ENCODE measurements at places on chromosomes 13 and 19. TPM values are rescaled to one million over a fixed set of nuclear protein-coding genes. Genes with fewer than 3 reads are reported as not detected.

The ZNF446 gene
- total RNA-seq, result 5.8 TPM

The MAMSTR gene
- total RNA-seq, result 2.8 TPM

The DLEU7 gene
- 0.14 TPM for total RNA-seq

The PSG3 gene
- total RNA-seq, result not detected

The ZNF99 gene
- 0.11 TPM for total RNA-seq

The KLK14 gene
- not detected for total RNA-seq

The IFNL1 gene
- not detected for total RNA-seq

GRCh38 chr13:30796132-30796572 lies 60.8 kb downstream of the ALOX5AP start:
- DNase-seq, result no peak

DNA sequence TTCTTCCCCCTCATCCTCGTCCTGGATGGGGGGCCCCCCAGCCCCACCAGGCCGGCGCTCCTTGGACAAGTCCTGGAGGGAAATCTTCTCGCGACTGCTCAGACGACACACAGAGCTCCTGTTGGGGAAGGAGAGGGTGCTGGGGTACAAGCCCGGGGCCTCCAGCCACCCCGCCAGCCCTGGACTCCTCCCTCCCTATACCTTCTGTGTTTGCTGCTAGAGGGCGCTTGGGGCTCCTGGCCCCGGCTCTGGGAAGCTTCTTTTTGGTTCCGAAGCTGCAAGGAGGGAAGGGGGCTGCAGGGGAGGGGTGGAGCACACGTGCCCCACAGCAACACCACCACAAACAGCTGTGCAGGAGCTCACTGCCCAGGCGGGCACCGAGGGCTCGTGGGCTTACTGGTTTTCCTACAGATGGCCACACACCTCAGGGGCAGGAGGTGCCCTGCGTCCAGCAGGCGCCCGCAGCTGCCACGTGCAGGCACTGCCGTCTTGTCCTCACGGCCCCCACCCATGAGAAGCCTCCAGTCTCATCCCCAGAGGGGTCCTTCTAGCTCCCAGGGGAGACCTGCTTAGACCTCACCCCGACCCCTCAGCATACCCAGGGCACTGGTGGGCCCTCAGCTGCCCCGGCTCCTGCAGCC lies 20.5 kb downstream of the EPS8L1 start:
- DNase-seq, result peak; percentile 28

GRCh38 chr13:97948041-97948440 lies 5.4 kb upstream of the IPO5 start:
- DNase-seq, result no peak

GRCh38 chr13:30572859-30573275 lies 44.9 kb upstream of the USPL1 start:
- no peak for DNase-seq

- DNase-seq, result no peak
Measured at GRCh38 chr13:20685092-20685491, 18.4 kb upstream of the IL17D start.

DNA sequence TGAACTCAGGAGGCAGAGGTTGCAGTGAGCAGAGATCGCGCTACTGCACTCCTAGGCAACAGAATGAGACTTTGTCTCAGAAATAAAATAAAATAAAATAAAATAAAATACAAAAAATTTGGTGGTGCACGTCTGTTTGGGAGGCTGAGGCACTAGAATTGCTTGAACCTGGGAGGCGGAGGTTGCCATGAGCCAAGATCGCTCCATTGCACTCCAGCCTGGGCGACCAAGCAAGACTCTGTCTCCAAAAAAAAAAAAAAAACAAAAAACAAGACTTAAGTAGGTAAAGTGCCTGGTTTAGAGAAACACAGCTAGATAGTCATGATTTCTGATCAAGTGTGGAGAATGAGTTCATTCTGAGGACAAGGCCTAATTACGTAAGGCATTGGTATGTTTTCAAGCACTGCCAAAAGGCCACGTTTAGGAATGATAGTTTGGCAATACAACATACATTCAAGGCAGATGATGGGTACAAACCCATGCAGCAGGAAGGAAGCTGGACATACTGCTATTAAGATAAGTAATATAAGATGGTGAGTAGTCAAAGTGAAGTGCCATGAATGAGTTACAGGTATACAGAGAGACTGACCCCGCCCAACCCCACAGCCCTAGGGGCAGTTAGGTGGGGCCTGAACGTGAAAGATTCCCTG lies 4.8 kb upstream of the UCHL3 start:
- no peak for DNase-seq

- DNase-seq, result no peak
Measured at GRCh38 chr13:73334445-73334844, 275.6 kb downstream of the KLF5 start.

DNA sequence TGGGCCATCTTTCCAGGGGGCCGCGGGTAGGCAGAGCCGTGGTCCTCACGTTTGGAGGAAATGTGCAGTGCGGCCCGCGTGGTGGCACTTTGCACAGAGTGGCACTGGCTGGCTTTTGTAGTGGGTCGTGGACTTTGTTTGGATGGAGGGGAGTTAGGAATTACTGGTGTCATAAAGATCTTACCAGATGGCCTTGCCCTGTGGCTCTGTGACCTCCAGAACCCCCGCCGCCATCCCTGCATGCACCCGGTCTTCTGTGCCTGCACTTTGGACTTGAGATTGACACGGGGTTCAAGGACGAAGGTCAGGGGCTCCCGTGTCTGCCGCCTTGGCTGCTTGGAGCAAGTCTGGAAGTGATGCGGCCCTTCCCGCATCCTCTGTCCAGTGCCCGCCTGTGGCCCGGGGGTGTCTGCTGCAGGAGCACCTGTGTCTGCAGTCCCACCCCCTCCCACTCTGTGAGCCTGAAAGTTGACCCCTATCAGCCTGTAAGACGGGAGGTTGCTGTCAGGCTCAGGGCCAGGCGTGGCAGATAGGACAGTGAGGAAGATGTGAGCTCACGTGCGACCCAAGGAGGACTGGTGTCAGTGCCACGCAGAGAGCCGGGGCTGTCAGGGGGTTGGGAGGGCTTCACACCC lies 2.2 kb downstream of the GNA11 start:
- no peak for DNase-seq

DNA sequence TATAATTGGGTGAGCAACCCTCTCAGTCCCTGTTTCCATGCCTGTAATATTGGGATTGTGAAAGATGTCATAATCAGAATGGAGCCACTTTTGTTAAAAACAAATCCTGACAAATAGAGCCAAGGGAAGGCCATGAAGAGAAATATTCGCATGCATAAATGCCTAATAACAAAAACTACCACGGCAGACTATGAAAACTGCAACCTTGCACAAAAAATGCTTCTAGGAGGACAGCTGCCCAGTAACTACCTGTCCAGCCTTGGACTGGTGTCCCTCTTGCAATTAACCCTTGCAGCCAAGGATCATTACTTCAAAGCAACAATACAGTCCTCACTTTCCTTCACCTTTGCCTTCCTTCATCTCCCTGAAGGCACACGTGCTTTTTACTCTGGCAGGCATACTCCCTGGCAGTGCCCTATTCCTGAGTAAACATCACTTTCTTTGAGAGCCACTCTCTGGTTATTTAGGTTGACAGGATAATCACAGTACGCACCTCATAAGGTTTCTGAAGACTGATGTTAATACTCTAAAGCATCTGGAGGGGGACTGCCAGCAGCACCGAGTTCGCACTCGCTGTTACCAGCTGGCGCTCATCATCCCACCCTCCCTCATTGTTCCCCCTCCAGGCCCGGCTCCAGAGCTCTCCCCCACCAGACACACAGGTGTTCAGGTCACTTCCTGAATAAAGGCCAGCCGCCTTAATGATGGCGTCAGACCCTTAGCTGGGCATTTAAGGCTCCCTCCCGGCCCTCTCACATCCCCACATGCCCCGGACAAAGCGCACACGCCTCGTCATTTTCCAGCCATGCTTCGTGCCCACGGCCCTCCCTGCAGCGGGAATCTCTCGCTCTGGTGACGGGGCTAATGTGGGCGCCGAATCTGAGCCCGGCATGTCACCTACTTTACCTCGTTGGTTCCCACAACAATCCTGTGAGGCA lies 57.3 kb downstream of the CDADC1 start:
- DNase-seq, result peak; percentile 32

DNA sequence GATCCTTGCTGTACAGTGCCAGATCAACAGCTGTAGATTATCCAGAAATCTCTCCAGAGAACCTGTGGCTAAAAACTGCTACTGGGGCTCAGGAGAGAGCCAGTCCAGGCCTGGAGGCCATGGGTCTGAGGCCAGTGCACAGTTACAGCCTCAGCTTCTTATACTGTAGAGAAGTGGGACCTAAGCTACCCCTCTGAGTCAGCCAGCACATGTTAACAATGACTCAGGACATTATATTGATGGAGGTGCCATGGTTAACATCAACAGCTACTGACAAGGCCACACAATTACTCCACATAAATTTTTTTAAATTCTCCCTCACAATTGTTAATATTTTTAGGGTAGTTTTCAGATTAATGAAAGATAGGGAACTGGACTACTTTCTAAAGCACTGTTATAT lies 138.5 kb downstream of the RBM26 start:
- no peak for DNase-seq

- no peak for DNase-seq
Measured at GRCh38 chr19:4361152-4362046, 18.0 kb downstream of the MPND start.

All from right cardiac atrium (tissue), 5 donors.